ENCODE measurements at places on chromosomes 16 and 17.

- DNase-seq: no peak
Observed at GRCh38 chr17:55420067-55420775, 1.4 kb downstream of the MMD start.

DNA sequence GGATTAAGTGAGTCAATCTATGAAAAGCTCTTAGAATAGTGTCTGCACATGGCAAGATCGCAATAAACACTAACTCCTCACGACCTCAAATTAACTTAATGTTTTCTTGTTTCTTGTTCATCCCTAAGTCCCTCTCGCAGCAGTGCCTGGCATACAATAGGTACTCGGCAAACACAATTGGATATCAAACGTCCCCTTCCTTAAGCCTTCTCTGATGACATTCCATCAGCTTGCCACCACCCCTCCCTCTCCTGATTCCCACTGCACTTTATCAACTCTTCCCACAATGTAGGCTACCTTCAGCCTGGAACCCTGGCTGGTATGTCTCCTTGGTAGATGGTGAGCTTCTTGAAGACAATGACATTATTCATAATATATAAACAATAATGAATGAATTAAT, 33.3 kb downstream of the CCDC42 start:
- DNase-seq: no peak

GRCh38 chr17:4941319-4941610, 1.2 kb downstream of the RNF167 start:
- no peak for DNase-seq

DNA sequence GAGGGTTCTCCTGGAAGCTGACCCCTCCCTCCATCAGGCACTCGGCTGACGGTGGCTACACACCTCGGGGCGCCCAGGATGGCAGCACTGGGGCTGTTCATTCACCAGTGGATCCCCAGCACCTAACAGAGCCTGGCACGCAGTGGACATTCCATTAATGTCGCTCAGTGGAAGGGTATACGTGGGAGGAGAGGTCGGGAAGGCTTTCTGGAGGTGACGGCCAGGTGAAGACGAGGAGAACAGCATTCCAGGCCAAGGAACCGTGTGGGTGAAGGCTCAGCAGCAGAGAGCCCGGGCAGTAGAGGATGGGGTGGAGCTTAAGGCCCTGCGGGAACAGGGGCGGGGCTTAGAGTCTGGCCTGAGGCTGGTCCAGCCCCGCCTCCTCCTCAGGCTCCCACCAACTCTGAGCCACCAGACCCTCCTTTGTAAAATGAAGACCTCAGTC, 2.5 kb upstream of the HS3ST6 start:
- peak; percentile 38 for DNase-seq

GRCh38 chr16:31110106-31111034, 2.2 kb downstream of the BCKDK start:
- no peak for DNase-seq

- DNase-seq: no peak
Observed at GRCh38 chr16:1531638-1531910, 1.9 kb upstream of the TMEM204 start.

- no peak for DNase-seq
Observed at GRCh38 chr16:27929818-27930217, 133.7 kb downstream of the GSG1L start.

GRCh38 chr16:56355786-56356275, 69.5 kb downstream of the AMFR start:
- no peak for DNase-seq

- no peak for DNase-seq
Observed at GRCh38 chr16:15972046-15972868, 22.8 kb downstream of the ABCC1 start.

- peak; percentile 41 for DNase-seq
Observed at GRCh38 chr17:951325-952132, 28.0 kb downstream of the NXN start.

GRCh38 chr17:79047923-79048825, 24.2 kb downstream of the C1QTNF1 start:
- DNase-seq: no peak

GRCh38 chr17:47324224-47325020, 667 bp downstream of the EFCAB13 start:
- DNase-seq: peak; percentile 82

DNA sequence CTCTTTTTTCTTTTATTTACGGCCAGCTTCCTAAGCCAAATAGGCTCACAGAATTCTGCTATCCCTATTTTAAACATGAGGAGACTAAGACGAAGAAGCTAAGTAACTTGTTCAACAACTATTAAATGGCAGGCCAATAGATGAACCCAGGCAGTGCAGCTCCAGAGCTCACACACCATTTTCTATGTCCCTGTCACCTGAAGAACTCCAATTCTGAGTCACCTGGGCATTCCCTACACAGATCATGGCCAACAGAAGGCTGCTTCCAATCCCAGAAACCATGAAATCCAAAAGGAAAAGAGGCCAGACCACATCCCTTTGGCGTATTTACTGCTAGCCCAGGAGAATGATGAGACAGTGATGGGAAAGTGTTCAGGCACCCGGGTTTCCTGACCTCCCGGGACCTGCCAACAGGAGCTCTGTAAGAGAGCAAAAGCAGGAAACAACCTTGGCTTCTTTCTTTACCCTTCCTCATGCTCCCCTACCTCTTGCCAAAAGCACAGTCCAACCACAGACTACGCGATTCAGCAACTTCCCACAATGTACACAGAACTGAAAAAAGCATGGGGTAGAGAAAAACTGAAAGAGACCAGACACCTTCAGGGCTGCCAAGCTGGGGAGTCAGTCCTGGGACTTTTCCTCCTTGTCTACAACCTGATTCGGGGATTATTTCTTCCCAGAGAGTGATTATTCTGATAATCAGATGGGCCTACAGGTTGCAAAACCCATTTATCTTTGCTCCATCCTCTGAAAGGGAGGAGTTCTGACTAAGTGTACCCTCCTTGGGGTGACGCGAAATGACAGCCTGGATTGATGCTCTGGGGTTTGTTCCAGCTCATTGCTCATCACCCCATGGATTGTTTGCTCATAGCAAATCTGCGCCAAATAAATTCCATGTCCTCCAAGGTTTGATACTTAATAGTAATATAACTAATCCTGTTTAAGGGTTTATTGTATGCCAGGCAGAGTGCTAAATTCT, 47.8 kb upstream of the HAS3 start:
- DNase-seq: no peak
